ENCODE measurements at places on chromosomes 4 and X. TPM values are rescaled to one million over a fixed set of nuclear protein-coding genes. Genes with fewer than 3 reads are reported as not detected.

The MAGEB17 gene
- 0.19 TPM for total RNA-seq

The VSIG1 gene
- total RNA-seq = 0.16 TPM

DNA sequence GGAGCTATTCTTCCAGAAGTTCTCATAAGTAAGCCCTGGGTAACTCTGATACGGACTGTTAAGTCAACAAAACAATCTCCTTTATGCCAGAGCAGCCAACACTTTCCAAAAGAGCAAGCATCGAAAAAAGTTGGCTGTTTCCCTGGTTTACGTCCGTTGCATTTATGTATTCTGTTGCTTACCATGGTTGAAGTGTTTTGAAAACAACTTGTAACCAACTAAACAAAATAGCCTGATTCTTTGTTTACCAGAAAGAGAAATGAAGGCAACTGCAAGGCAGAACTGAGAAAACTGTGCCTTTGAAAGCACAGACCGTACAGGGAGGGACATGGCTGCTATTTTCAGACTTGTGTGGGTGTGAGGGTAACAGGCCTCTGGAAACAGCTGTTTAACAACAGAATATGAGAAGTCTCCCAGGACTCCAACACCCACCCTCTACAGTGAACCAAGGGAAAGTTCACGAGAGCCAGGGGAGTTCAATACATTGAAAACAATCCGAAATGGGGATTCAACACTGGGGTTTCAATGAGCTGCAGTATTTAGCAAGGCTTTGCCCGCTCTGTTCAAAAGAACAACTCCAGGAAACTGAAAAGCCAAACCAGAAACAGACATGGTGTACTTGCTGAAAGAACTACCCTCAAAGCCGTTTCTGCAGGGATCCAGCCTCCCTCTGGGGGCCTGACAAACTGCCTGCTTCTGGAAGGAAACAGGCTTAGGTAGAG lies 95.8 kb upstream of the EGFL6 start:
- no peak for DNase-seq
- H3K4me3 ChIP-seq = no peak overlapping the region
- peak overlapping the region; percentile 65 for H3K27ac ChIP-seq
- H3K36me3 ChIP-seq = no peaks in the 10 kb centered on the region
- H3K27me3 ChIP-seq = no peaks in the 10 kb centered on the region

DNA sequence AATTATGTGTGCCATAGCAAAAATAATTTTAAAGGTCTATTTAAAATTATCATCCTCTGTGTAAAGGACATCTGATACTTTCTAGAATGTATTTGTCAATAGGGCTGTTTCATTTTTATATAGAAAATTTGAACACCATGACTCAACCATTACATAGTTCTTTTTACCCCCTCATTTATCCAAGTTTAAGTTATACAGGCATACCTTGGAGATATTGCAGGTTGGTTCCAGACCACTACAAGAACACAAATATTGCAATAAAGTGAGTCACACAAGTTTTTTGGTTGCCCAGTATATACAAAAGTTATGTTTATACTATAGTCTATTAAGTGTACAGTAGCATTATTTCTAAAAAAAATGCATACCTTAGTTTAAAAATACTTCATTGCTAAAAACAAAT lies 130.4 kb downstream of the MSL3 start:
- no peaks in the 10 kb centered on the region for H3K36me3 ChIP-seq
- H3K27me3 ChIP-seq = no peaks in the 10 kb centered on the region
- no peaks in the 10 kb centered on the region for H3K4me1 ChIP-seq
- H3K27ac ChIP-seq = no peak overlapping the region

GRCh38 chr4:98728433-98728832 lies 70.0 kb upstream of the TSPAN5 start:
- peak; percentile 5 for DNase-seq
- H3K4me3 ChIP-seq = no peak overlapping the region
- no peak overlapping the region for H3K27ac ChIP-seq
- H3K36me3 ChIP-seq = no peaks in the 10 kb centered on the region

DNA sequence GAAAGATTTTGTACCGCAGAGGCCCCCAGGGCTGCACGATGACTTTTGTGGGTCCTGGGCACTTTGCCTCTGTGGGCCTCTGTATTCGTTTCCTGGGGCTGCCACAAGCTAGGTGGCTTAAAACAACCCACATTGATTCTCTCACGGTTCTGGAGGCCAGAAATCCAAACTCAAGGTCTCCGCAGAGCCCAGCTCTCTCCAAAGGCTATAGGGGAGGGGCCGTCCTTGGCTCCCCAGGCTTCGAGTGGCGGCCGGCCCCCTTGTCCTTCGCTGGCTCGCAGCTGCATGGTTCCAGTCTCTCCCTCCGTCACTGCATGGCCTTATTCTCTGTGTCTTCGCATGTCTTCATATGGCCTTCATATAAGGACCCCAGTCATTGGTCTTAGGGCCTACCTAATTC lies 241.2 kb downstream of the EVC2 start:
- H3K4me1 ChIP-seq = no peaks in the 10 kb centered on the region
- H3K27me3 ChIP-seq = no peaks in the 10 kb centered on the region
- H3K36me3 ChIP-seq = no peaks in the 10 kb centered on the region
- no peak overlapping the region for H3K4me3 ChIP-seq
- H3K27ac ChIP-seq = no peak overlapping the region

DNA sequence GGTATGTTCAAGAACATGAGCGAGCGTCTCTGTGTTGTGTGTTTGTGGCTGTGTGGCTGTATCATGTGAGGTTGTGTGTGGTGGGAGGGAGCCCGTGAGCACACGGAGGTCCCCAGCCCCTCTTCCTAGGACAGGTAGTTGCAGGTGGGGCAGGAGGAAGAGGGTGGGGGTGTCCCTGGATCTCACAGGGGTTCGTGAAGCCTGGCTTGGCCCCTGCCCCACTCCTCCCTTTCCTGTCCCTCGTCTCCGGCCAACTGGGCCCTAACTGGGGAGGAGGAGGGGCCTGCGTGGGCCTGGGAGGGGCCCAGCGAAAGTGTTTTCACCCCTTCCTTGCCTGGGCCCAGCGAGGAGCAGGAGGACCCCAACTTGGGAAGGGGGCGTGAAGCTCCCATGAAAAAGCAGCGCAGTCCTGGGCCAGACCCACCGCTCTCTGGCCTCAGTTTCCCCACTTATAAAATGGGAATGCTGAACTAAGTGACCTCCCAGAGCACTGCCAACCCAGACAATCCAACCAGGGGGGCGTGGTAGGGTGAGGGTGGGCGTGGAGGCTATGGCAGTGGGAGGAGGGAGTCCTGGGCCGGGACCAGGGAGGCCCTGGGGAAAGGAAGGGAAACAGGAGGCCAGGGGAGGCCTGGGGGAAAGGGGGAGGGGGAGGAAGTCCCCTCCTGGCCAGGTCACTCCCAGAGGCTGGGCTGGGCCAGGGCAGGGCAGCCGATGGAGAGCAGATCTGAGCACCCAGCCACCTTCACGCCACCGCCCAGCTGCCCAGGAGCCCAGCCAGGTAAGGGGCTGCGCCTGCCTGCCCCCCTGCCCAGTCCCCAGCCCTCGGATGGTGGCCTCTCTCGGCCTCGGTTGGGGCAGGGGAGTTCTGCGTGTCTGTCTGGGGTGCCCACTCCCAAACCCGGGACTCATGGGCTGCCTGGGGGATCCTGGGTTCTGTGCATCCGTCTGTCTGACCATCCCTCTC lies at the start of gene AVPR2:
Gene AVPR2 (plus strand): TSS at position 683 of the 967 bp plus-strand sequence. CDS start 473 bp downstream, outside the sequence.
- DNase-seq = peak; percentile 48
- H3K4me1 ChIP-seq = no peaks in the 10 kb centered on the region
- H3K27me3 ChIP-seq = no peaks in the 10 kb centered on the region

GRCh38 chr4:115844180-115844579 lies 730.8 kb upstream of the NDST4 start:
- H3K36me3 ChIP-seq = no peaks in the 10 kb centered on the region
- no peaks in the 10 kb centered on the region for H3K4me1 ChIP-seq
- H3K27ac ChIP-seq = no peak overlapping the region
- DNase-seq = no peak

- H3K36me3 ChIP-seq = no peaks in the 10 kb centered on the region
- no peak for DNase-seq
- no peak overlapping the region for H3K27ac ChIP-seq
- H3K27me3 ChIP-seq = no peaks in the 10 kb centered on the region
- H3K4me3 ChIP-seq = no peak overlapping the region
- H3K4me1 ChIP-seq = no peaks in the 10 kb centered on the region
Measured at GRCh38 chr4:175542786-175543185, 269.3 kb downstream of the GPM6A start.

- no peaks in the 10 kb centered on the region for H3K36me3 ChIP-seq
- H3K27ac ChIP-seq = no peak overlapping the region
- no peak for DNase-seq
Measured at GRCh38 chrX:139204571-139204897, 326.0 kb upstream of the F9 start.

- no peak overlapping the region for H3K27ac ChIP-seq
- DNase-seq = no peak
- no peaks in the 10 kb centered on the region for H3K27me3 ChIP-seq
- no peak overlapping the region for H3K4me3 ChIP-seq
- H3K36me3 ChIP-seq = no peaks in the 10 kb centered on the region
Measured at GRCh38 chr4:110163327-110164069, 34.9 kb downstream of the ELOVL6 start.

DNA sequence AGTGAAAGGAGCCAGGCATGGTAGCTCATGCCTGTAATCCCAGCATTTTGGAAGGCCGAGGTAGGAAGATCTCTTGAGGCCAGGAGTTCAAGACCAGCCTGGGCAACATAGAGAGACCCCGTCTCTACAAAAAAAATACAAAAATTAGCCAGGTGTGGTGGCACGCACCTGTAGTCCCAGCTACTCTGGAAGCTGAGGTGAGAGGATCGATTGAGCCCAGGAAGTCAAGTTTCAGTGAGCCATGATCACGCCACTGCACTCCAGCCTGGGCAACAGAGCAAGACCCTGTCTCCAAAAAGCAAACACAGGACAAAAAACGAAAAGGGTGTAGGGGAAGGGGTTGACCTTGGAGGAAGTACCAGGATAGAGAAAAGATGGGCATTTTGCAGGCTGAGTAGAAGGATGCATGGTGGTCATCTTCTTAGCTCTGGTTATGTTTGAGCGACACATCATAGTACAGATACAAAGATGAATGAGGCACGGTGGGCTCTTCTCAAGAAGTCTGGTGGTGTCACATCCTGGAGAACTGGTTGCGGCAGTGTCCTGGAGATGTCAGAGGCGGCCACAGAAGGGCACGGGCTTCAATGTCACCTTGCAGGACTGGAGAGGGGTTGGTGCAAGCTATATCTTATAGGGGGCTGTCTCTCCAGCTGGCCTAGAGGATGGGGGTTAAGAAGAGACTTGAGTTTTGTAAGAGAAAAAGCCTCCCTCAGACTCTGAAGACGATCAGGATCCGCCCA lies 32.0 kb downstream of the SLC25A5 start:
- H3K27ac ChIP-seq = no peak overlapping the region
- H3K27me3 ChIP-seq = no peaks in the 10 kb centered on the region
- no peak overlapping the region for H3K4me3 ChIP-seq
- no peak for DNase-seq
- H3K4me1 ChIP-seq = peaks cover 9% of the 10 kb centered on the region

- H3K4me1 ChIP-seq = no peaks in the 10 kb centered on the region
- no peak for DNase-seq
- no peaks in the 10 kb centered on the region for H3K36me3 ChIP-seq
- H3K27ac ChIP-seq = no peak overlapping the region
- H3K27me3 ChIP-seq = no peaks in the 10 kb centered on the region
- H3K4me3 ChIP-seq = no peak overlapping the region
Measured at GRCh38 chr4:26466578-26467270, 23.6 kb downstream of the CCKAR start.

GRCh38 chr4:137156054-137156453 lies 376.2 kb downstream of the PCDH18 start:
- H3K27me3 ChIP-seq = no peaks in the 10 kb centered on the region
- H3K36me3 ChIP-seq = no peaks in the 10 kb centered on the region
- no peak overlapping the region for H3K4me3 ChIP-seq
- H3K27ac ChIP-seq = no peak overlapping the region
- DNase-seq = no peak

GRCh38 chr4:147326591-147326990 lies 154.3 kb upstream of the EDNRA start:
- H3K27ac ChIP-seq = peak overlapping the region; percentile 65
- no peaks in the 10 kb centered on the region for H3K27me3 ChIP-seq

DNA sequence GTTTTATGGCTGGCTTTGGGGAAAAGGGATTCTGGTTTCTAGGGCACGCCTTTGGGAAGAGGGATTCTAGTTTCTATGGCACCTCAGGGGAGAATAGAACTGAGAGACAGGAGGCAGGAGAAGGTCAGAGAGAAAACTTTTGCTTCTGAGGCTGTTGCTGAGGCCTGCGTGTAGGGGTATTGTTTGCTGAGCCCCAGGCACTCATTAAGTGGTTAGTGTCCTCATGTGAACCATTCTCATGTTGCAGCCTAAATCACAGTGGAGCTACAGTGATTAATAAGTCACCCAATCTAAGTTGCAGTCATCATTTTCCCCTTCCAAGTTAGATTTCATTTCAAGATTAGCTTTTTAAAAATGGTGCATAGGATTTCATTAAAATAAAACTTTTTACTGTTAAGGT lies 29.0 kb downstream of the VCX3A start:
- no peak overlapping the region for H3K4me3 ChIP-seq
- H3K36me3 ChIP-seq = no peaks in the 10 kb centered on the region
- DNase-seq = no peak
- no peak overlapping the region for H3K27ac ChIP-seq
- no peaks in the 10 kb centered on the region for H3K27me3 ChIP-seq
- H3K4me1 ChIP-seq = no peaks in the 10 kb centered on the region

DNA sequence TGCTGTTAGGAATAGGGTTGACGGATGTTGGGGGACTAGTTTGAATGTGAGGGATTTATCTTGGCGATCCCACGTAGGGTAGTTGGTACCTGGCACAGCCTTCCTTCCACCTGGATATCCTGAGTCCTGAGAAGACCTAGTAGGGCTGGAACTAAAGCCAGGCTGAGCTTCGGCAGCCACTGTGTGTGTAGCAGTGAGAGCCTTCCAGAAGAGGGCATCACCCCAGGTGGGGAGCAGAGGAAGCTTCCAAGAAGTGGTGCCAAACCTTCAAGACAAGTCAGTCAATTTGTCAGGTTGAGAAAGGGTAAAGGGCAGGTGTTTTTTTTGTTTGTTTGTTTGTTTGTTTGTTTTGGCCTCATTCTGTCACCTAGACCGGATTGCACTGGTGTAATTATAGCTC lies 1.2 kb upstream of the FGFBP2 start:
- no peak overlapping the region for H3K4me3 ChIP-seq
- no peaks in the 10 kb centered on the region for H3K27me3 ChIP-seq
- DNase-seq = no peak
- H3K27ac ChIP-seq = no peak overlapping the region
- H3K4me1 ChIP-seq = no peaks in the 10 kb centered on the region

- H3K27ac ChIP-seq = no peak overlapping the region
- peaks cover 10% of the 10 kb centered on the region for H3K27me3 ChIP-seq
- H3K4me1 ChIP-seq = no peaks in the 10 kb centered on the region
- no peak overlapping the region for H3K4me3 ChIP-seq
- DNase-seq = peak; percentile 13
Measured at GRCh38 chrX:152632445-152633097, 5.1 kb upstream of the GABRQ start.

- H3K27me3 ChIP-seq = peaks cover 69% of the 10 kb centered on the region
- H3K36me3 ChIP-seq = no peaks in the 10 kb centered on the region
- no peaks in the 10 kb centered on the region for H3K4me1 ChIP-seq
- H3K4me3 ChIP-seq = peak within 1 kb of the TSS; percentile 58
- no peak within 1 kb of the TSS for H3K27ac ChIP-seq
Measured at GRCh38 chr4:163332526-163333406, at the start of gene NPY1R. Gene NPY1R (minus strand): TSS chr4:163332596. CDS start chr4:163326554, 6,042 bp downstream.
